DND-41 (cell line): ENCODE measurements at places on chromosomes 2 and 18.

DNA sequence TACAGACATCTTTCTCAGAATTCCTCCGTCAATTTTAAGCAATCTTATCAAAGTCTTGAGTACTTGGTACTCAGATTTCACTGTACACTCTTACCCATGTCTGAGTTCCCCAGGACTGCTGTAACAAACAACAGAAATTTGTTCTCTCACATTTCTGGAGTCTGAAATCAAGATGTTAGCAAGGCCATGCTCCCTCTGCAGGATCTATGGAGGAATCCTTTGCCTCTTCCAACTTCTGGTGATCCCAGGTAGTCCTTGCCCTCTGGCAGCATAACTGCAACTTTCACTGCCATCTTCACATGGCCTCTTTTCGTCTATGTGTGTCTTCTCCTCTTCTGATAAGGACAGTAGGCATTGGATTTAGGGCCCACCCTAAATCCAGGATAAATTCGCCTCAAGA, 17.1 kb upstream of the CACNB4 start:
- H3K36me3 ChIP-seq = peaks cover 6% of the 10 kb centered on the region; the same call in 1 of the 2 replicates
- no peaks in the 10 kb centered on the region for H3K27me3 ChIP-seq
- H3K4me3 ChIP-seq = no peak overlapping the region
- no peaks in the 10 kb centered on the region for H3K4me1 ChIP-seq
- H3K27ac ChIP-seq = no peak overlapping the region

DNA sequence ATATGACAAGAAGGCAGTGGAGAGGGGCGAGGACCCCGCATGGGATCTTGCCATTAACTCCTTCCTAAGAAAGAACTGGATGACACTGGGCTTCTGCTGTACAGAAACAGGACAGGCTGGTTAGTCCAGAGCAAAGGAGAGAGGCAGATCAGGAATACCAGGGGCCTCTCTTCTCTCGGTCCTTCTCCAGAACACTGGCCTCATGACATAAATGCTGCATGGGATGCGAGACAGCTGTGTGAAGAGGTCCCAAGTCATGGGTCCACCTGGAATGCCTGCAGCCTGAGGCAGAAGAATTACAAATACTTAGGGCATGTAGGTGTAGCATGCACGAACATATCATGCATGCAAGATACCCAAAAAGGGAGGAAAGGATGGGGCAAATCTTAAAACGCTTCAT, 9.1 kb downstream of the MBOAT2 start:
- no peak overlapping the region for H3K4me3 ChIP-seq
- no peaks in the 10 kb centered on the region for H3K27me3 ChIP-seq
- H3K4me1 ChIP-seq = peaks cover 10% of the 10 kb centered on the region; the same call in 1 of the 2 replicates
- DNase-seq = no peak
- no peaks in the 10 kb centered on the region for H3K36me3 ChIP-seq

GRCh38 chr18:56789004-56789888, 138.1 kb downstream of the WDR7 start:
- no peaks in the 10 kb centered on the region for H3K27me3 ChIP-seq
- no peaks in the 10 kb centered on the region for H3K4me1 ChIP-seq
- H3K36me3 ChIP-seq = peaks cover 6% of the 10 kb centered on the region; the same call in 1 of the 2 replicates
- no peak overlapping the region for H3K27ac ChIP-seq

- H3K4me1 ChIP-seq = no peaks in the 10 kb centered on the region
- no peak overlapping the region for H3K27ac ChIP-seq
- no peaks in the 10 kb centered on the region for H3K36me3 ChIP-seq
- DNase-seq = no peak
These were observed 471.1 kb upstream of the SMIM21 start for GRCh38 chr18:75898651-75899050.

GRCh38 chr2:101847661-101848339, 144.0 kb upstream of the IL1R2 start:
- H3K36me3 ChIP-seq = peaks cover 90% of the 10 kb centered on the region
- DNase-seq = no peak
- no peak overlapping the region for H3K4me3 ChIP-seq
- H3K27me3 ChIP-seq = no peaks in the 10 kb centered on the region
- peaks cover 1% of the 10 kb centered on the region for H3K4me1 ChIP-seq

- DNase-seq = no peak
- H3K27me3 ChIP-seq = no peaks in the 10 kb centered on the region
- no peak overlapping the region for H3K4me3 ChIP-seq
These were observed 40.8 kb downstream of the BCL11A start for GRCh38 chr2:60512641-60513040.

DNA sequence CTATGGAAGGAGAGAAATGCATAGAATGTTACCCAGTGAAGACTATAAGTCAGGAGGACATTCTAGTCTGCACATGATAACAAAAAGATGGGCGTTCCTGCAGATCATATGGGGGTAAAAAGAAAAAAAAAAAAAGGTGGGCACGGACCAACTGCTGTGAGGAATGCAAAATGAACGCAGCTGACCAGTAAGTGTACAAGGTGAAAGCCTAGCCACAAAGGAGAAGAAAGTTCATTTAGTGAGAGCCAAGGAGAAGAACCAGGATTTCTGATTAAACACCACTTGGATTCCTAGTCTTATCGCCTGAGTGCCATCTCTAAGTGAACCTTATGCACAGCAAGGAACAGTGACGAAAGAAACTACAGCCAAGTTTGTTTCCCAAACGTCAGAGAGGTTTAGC, 26.5 kb downstream of the RBMS1 start:
- H3K4me1 ChIP-seq = peaks cover 5% of the 10 kb centered on the region
- no peaks in the 10 kb centered on the region for H3K36me3 ChIP-seq
- no peak overlapping the region for H3K4me3 ChIP-seq
- DNase-seq = no peak

GRCh38 chr2:53242090-53242489, 525.5 kb upstream of the CHAC2 start:
- no peaks in the 10 kb centered on the region for H3K4me1 ChIP-seq
- no peaks in the 10 kb centered on the region for H3K36me3 ChIP-seq
- no peak for DNase-seq
- no peak overlapping the region for H3K4me3 ChIP-seq
- no peak overlapping the region for H3K27ac ChIP-seq
- no peaks in the 10 kb centered on the region for H3K27me3 ChIP-seq

DNA sequence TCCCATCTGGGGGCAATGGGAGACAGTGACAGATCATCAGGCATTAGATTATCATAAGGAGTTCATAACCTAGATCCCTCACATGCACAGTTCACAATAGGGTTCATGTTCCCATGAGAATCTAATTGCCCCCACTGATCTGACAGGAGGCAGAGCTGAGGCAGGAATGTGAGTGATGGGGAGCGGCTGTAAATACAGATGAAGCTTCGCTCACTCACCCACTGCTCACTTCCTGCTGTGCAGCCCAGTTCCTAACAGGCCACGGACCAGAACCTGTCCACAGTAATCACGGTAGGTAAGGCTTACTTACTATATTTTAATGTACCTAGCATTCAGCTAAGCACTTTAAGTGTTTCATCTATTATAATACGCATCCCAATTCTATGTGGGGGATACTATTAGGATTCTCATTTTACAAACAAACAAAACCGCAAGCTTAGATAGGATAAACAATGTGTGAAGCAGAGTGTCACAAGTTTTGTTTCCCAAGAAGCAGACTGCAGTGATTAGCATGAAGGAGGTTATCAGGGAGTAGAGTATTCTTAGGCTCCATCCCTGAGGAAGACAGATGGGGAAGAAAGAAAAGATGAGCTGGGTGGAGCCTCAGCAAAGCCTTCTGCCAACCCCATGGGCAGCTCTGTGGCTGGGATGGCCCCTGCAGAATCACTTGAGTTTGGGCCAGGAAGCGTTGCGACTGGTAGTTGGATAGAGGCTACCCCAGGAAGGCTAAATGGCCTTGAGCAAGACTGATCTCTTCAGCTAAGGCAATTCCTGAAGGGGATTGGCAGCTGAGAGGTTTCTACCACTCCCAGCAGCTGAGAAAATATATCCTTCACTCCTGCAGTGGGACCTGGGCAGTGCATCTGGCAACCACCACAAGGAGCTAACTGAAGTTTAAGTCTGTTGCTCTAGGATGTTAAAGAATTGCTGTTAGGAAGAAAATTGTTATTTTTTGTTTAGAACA, 133.1 kb downstream of the MREG start:
- no peaks in the 10 kb centered on the region for H3K27me3 ChIP-seq
- no peaks in the 10 kb centered on the region for H3K4me1 ChIP-seq
- no peak for DNase-seq
- no peak overlapping the region for H3K4me3 ChIP-seq

DNA sequence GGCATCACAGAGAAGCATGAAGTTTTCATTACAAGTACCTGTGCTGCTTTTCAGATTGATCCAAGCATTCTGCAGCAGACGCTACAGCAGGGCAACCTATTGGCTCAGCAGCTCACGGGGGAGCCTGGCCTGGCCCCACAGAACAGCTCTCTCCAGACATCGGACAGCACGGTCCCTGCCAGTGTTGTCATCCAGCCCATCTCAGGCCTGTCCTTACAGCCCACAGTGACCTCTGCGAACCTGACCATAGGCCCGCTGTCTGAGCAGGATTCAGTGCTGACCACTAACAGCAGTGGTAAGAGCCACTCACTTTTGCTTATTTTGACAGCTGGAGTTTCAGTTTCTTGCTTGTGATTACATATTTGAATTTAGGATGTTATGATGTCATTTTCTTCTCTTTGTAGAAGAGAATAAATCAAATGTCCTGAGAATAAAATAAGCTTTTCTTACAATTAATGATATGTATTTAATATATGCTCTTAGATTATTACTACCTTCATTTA, 104.9 kb downstream of the ZNF236 start:
- no peak overlapping the region for H3K4me3 ChIP-seq
- peaks cover 5% of the 10 kb centered on the region for H3K4me1 ChIP-seq

- no peaks in the 10 kb centered on the region for H3K36me3 ChIP-seq
- H3K27me3 ChIP-seq = no peaks in the 10 kb centered on the region
- DNase-seq = no peak
- H3K4me1 ChIP-seq = no peaks in the 10 kb centered on the region
These were observed 48.3 kb upstream of the GULP1 start for GRCh38 chr2:188243381-188243780.

DNA sequence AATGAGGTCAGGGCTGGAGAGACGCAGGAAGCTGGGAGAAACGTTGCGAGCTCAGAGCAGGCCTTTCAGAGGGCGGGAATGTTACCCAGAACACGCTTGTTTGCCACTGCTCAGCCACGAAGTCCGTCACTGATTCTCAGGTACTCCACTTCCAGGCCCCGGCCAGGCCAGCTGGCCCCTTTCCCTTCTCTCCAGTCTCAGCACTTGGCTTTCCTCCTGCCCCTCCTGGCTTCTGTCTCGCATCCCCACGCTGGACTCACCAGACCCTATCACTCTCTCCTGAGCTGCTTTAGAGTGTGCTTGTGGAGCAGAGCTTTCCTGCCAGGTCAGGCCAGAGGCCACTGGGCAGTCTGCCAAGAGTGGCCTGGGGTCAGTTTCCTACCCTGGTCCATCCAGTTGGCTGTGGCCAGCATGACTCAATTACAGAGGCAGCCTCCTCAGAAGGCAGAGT, 151.4 kb downstream of the TWIST2 start:
- no peaks in the 10 kb centered on the region for H3K4me1 ChIP-seq
- DNase-seq = no peak
- no peaks in the 10 kb centered on the region for H3K36me3 ChIP-seq
- no peak overlapping the region for H3K4me3 ChIP-seq
- peaks cover 7% of the 10 kb centered on the region for H3K27me3 ChIP-seq

- H3K27ac ChIP-seq = no peak overlapping the region
- no peaks in the 10 kb centered on the region for H3K4me1 ChIP-seq
- H3K36me3 ChIP-seq = no peaks in the 10 kb centered on the region
- H3K4me3 ChIP-seq = no peak overlapping the region
These were observed 7.0 kb downstream of the SLC14A1 start for GRCh38 chr18:45730832-45731575.

DNA sequence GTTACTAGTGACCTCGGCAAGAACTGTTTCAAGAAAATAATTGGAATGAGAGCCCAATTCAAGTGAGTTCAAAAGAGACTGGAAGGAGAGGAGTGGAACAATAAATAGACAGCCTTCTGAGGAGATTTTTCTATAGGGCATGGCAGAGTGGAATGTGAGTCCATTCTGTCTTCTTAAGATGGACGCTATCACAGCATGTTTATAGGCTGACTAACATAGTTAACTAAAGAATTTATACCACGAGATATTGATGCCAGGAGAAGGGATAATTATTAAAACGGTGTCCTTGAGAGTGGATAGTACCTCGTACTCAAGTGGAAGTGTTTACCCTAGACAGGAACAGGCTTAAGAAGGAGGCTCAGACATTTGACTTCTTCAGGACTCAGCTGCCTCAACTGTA, 143.5 kb upstream of the RBBP8 start:
- H3K36me3 ChIP-seq = no peaks in the 10 kb centered on the region
- DNase-seq = no peak
- no peak overlapping the region for H3K27ac ChIP-seq
- H3K27me3 ChIP-seq = peaks cover 18% of the 10 kb centered on the region
- H3K4me1 ChIP-seq = no peaks in the 10 kb centered on the region

DNA sequence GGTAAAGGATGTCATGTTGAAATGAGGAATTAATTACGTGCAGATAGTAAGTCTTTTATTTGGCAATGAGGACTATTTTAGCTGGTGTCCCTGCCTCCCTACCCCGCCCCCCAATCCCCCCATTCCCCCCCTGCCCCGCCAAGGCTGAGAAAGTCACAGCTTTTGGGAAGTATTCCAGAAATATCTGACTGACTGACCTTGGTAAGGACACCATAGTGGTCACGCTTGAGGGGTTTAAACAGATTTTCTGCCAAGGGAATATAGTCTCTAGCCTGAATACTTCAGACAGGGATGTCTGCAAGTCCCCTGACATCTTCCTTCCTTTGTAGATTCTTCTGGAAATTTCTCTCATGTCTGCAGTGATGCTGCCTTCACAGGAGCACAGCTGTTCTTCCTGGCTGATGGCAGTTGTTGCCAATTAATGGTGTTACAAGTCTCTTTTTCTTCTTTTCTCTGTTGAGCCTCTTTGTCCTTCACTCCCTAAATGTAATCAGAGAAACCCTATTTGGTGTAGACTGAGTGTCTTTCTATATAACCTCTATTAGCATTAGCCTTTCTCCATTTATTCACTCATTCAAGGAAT, 53.7 kb upstream of the MGAT5 start:
- H3K36me3 ChIP-seq = no peaks in the 10 kb centered on the region
- H3K4me1 ChIP-seq = 0 out of 2 replicates have a peak, but pooled peaks cover 3% of the 10 kb centered on the region
- no peaks in the 10 kb centered on the region for H3K27me3 ChIP-seq

DNA sequence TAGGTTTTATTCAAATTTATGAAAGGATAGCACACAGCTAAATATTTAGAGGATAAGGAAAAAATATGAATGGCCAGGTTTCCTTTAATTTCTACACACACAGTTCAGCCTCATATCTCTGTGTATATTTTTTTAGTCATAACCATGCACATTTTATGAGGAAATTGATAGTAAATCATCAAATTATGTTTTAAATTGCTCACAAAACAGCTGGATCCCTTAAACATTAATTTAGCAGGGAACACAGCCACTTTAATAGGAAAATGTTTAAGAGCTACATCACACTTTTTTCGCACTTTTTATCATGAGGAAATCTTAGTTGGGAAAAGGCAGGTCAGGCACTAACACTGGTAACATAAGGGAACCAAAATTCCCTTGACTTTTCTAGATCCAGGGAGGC, 65.4 kb downstream of the PDE1A start:
- no peaks in the 10 kb centered on the region for H3K36me3 ChIP-seq
- no peaks in the 10 kb centered on the region for H3K4me1 ChIP-seq
- H3K4me3 ChIP-seq = no peak overlapping the region
- no peak for DNase-seq
- no peak overlapping the region for H3K27ac ChIP-seq
- H3K27me3 ChIP-seq = no peaks in the 10 kb centered on the region
